HS-27A (cell line): ENCODE measurements at places on chromosomes 4 and X.

GRCh38 chr4:62145276-62145675, 945.1 kb downstream of the ADGRL3 start:
- no peak for DNase-seq

DNA sequence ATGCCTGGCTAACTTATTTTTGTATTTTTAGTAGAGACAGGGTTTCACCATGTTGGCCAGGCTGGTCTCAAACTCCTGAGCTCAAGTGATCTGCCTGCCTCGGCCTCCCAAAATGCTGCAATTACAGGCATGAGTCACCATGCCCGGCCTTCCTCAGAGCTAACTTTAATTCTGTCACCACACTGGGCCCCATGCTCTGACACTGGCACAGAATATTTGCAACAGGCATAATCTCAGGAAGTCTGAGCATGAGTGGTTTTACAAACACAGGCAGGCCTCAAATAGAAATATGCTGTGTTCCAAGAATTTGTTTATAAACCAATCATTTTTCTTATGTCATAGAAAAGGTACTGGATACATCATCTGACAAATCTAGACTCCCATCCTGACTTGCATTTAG, 32.7 kb upstream of the FAM9C start:
- no peak for DNase-seq

- DNase-seq, result no peak
Observed at GRCh38 chr4:177242651-177243286, 66.9 kb upstream of the NEIL3 start.

DNA sequence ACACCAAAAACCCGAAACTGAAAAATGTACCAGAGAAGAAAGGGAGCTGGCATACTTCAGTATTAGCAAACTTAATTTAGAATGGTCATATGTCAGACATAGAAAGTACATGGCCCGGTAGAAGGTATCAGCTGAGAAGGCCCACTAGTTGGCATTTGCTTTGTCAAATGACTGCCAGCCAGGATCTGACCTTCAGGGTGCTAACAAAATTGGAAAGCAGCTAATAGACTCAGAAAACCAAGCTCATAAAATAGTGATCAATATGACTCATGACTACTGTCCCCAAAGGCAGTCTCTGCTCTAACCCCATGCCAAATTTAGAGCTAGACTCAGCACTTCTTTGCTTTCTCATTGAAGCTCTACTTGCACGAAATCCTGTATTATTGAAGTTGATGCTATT, 342.7 kb downstream of the PDGFC start:
- no peak for DNase-seq

DNA sequence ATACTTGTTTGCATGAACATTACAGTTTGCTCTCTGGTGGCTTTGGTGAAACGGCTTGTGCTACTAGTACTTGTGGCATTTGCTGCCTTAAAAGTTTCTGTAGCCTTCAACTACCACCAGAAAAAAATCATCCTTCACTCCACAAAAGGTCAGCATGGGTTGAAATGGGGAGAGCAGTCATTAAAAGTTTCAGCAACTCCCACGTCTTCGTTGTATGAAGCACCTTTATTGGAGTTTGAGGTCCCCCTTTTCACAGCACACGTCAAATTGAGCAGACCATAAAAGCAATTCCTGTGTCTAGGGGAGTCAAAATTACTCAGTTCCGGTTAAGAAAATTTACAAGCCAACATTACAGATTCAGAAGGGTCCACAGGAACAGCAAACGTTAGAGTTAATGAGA, 23.0 kb upstream of the CCNA2 start:
- DNase-seq, result no peak

GRCh38 chr4:188722911-188723310, 583.7 kb downstream of the TRIML1 start:
- DNase-seq, result no peak

DNA sequence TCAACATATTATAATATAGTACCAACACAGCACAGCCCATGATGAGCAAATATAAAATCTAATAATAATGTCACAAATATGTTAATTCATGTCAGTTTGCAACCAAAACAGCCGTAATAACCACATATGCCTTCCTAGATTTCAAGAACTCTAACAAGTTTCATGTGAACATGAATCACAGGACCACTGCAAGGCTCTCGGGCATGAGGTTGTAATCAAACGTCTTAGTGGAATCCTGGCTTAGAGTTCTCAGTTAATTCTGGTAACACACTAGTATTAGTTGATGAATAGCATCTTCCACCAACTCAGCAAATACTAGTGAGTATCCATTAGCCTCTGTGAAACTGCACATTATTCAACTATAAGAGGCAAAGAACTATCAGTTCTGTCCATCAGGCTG, 379.3 kb upstream of the TENM3 start:
- DNase-seq, result no peak

DNA sequence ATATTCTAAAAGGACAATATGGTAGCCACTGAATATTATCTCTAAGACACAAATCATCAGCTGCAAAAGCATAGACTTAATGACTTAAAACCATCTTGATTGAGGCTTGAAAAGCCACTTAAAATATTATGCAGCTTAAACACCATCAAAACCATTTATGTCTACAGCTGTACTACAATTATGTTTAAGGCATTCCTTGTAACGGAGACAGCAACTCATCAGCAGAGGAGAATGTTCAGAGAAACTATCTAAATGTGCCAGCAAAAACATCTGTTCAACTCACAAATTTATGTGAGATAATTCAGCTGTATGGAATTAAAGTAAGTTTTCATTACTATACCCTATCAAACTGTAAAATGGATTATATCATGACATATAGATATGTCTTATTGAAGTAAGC, 147.9 kb upstream of the CTSO start:
- no peak for DNase-seq

DNA sequence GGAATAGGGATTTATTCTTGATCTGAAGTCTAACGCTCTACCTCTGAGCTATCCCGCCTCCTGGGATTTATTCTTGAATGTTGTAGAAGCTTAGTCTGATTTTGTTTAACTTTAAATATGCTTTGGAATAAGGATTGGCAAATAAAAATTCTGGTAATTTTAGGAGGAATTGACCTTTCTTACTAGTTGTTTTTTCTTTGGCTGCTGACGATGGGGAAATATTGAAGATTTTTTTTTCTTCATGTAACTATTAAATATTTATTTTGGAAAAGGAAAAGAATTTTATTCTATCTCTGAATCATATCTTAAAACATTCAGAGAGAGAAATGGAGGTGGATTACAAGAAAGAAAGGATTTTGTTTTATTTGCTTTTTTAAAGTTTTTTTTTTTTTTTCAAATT, 122.9 kb downstream of the PDLIM5 start:
- no peak for DNase-seq
